ENCODE measurements at places on chromosomes 16 and 17. TPM values are rescaled to one million over a fixed set of nuclear protein-coding genes. Genes with fewer than 3 reads are reported as not detected.
A peak's percentile ranks its signal among the peaks of the same experiment; 100 is the strongest.

DNA sequence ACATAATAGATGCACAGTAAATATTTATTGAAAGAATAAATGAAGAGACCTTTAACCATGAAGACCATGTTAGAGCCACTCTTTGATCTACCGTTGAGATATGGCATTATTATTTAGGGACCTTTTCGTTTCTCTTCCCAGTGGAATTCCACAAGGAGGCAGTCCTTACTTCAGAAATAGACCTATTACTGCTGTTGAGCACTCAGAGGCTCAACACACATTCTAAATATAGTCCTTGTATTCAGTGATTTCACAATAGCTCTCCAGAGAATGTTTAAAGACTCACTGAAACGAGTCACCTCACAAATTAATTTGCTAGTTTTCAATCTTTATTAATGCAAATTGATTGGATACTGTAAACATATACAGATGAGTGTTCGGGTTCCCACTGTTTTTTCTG, 603.8 kb downstream of the CDH8 start:
- no peak for DNase-seq

DNA sequence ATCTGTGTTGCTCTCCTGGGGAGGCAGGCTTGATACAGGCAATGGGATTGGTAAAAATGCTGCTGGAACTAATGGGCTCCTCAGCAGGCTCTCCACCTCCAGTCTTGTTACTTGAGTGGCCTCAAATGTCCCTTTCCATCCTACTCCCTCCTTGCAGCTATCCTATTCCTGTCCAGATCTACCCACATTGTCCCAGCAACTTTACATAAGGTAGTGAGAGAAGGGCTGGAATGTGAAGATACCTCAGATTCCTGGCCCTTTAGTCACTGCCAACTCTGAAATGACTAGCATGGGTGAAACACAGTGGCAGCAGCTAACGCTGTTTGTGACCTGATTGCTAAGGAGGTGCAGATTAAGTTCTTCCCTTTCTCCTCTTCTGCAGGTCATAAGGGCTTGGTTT, 210.1 kb upstream of the HS3ST4 start:
- DNase-seq = no peak

- peak; percentile 89 for DNase-seq
These were observed 42.1 kb upstream of the BHLHA9 start for GRCh38 chr17:1227917-1228780.

GPR142 gene
- not detected for total RNA-seq

ATP6V0C gene
- total RNA-seq = 18.8 TPM

- DNase-seq = peak; percentile 100
These were observed at the start of gene ATMIN for GRCh38 chr16:81035398-81035974. Gene ATMIN, plus strand, starts transcription at chr16:81035842. Its CDS starts 29 bp downstream, at chr16:81035871.

SOX8 gene
- not detected for total RNA-seq

DNA sequence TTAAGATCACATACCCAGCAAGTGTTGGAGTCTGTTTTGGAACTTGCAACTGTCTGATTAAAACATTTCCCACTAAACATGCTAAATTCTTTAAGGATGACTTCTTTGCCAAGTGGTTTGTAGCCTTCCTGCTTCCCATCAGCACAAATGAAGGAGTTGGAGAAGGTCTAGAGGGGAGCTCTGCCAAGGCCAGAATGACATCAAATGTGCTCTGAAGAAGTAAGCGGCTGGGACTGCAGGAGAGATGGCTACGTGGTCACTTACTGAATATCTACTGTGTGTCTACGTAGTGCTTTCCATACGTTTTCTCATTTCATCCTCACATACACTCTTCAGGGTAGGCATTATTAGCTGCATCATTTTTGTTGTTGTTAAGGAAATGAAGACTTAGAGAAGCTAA, 135.7 kb upstream of the NLRP1 start:
- no peak for DNase-seq

DNA sequence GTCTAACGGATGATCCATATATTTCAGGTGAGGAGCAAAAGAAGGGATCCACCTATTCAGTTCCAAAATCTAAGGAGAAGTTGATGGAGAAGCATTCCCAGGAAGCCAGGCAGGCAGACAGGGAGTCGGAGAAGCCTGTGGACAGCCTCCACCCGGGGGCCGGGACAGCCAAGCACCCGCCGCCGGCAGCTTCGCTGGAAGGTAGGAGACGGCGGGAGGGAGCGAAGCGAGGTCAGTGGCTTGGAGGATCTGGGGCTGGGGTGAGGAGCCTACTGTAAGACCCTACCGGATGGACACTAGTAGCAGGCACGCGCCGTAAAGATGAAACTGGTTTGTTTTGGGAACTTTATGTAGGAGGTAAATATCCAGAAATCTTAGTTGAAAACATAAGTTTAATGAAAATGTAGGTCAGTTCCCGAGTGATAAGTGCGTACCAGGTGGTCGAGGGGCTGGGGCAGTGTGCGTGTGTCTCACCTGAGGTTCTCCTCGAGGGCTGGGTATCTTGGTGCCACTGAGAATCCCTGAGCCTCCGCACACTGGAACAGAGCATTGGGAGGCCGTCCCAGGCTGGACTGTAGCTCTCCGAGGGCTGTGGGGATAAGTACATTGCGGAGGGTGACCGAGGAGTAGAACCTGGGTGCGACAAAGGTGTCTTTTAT, 714 bp downstream of the SPATA33 start:
- DNase-seq = peak; percentile 91

OR2C1 gene
- not detected for total RNA-seq

ORC6 gene
- 2.7 TPM for total RNA-seq

DNA sequence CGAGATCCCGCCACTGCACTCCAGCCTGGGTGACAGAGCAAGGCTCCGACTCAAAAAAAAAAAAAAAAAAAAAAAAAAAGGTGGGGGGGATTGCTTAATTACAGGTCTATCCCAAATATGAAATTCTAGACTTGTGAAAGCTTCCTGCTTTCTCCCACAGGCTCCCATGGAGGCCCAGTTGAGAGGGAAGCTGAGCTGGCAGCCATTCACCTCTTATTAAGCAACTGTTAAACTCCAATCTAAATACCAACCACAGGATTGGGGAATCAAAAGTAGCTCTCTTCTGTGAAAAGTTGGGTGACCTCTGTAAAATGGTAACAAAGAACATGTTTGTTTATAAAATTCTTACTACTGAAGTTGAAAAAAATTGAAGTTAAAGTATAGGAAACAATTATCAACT, 45.8 kb upstream of the STAC2 start:
- DNase-seq = no peak

DNA sequence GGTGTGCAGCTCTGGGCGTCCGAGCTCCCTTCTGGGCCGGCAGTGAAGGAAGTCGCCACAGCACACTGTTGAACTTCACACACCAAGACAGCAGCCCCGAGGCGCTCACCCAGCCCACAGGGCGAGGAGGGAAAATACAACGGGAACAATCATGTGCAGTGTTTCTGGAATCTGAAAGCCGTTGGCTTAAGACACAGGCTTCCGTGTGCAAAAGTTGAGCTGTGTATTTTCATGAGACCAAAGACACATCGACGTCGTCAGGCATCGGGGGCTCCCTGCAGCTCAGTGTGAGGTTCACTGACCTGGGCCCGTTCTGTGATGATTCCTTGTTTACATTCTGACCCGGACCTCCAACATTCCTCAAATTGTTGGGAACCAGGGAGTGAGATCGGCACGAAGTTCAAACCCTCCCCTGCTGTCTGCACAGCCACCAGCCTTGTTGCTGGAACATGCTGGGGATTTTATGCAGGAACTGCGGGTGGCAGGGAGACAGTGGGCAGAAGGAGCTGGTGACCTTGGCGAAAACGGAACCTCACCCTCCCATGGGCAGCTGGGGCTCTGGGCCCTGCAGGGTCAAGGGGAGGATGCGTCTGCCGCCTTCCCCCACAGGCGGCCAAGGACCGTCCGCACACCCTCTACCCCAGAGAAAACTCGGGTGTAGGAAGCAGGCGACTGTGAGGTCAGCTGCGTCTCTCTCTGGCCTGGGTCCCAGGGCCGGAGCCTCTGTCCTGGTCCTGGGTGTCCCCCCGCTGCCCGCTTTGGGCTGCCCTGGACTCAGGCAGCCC, 72.2 kb downstream of the METRNL start:
- peak; percentile 81 for DNase-seq

DNA sequence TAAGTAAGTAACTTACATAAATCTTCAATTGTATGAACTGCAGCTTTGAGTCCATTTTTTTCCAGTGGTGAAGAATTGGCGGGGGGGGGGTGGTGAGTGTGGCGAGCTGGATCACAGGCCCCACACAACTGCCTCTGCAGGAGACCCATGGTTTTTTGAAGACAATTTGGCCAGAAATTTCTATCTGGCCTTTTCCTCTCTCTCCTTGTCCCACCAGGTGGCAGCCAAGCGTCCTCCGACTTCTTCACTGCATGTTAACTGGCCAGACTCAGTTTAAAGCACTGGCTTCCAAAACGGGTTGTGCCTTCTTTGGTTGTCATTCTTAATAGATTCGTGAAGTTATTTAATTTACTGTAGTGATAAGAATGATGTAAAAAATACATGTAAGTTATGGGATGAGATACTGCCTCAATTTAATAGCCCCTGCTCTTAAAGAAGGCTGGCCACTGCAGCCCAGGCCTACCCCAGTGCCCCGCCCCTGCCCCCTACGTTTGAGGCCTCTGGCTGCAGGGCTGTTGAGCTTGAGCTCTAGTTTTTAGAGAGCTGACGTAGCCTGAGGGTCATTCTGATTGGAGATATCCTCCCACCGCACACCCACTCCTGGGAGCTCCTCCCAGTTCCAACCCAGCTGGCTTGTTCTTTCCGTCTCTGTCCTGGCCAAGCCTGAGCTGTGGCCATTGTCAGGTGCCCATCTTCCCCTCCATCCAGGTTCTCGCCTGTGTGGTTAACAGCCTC, 36.4 kb downstream of the AKAP1 start:
- DNase-seq = no peak

DNA sequence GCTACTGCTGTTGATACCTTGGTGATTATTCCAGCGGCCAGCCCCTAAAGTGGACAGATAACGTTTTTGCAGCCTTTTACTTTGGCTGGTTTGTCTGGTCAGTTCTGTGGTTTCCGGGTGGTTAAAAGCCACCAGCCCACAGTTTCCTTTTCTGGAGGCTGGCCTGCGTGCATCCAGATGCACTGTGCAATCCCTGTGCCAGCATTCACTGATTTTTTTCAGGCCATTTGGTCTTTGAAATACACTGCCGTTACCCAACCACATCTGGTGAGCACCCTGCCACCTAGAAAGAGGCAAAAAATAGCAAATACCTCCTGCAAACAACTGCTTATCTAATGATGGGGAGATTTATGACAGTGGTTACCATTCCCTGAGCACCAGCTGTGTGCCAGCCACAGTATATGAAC, 797 bp downstream of the NUDT7 start:
- DNase-seq = no peak

DNA sequence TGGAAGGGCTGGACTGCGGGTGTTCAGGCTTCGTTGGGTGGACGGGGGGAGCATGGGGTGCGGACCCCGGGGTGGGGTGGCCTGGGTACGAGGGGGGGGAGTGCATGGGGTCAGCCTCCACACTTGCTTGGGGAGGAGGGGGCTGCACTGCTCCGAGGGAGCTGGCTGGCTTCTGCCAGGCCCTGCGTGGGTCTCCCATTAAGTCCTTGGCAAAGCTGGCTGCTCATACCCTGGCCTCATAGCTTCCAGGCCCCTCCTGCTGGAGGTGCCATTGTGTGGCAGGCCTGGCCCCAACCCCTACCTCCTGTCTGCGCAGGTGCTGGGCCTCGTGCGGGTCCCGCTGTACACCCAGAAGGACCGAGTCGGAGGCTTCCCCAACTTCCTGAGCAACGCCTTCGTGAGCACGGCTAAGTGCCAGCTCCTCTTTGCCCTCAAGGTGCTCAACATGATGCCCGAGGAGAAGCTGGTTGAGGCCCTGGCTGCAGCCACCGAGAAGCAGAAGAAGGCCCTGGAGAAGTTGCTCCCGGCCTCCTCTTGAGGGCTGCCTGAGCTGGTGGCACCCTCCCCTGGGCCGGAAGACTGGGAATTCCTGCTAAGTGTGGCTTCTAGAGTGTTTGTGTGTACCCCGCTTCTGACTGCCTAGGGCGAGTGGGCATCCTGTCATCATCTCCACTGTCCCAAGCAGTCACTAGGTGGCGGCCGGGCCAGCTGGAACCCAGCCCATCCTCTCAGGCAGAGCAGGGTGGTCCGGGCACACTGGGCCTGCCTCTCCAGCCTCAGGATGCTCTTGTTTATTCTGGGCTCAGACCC, 1.5 kb downstream of the NUDT16L1 start:
- peak; percentile 95 for DNase-seq

GRCh38 chr17:59160157-59161025, 4.8 kb downstream of the PRR11 start:
- no peak for DNase-seq

DNA sequence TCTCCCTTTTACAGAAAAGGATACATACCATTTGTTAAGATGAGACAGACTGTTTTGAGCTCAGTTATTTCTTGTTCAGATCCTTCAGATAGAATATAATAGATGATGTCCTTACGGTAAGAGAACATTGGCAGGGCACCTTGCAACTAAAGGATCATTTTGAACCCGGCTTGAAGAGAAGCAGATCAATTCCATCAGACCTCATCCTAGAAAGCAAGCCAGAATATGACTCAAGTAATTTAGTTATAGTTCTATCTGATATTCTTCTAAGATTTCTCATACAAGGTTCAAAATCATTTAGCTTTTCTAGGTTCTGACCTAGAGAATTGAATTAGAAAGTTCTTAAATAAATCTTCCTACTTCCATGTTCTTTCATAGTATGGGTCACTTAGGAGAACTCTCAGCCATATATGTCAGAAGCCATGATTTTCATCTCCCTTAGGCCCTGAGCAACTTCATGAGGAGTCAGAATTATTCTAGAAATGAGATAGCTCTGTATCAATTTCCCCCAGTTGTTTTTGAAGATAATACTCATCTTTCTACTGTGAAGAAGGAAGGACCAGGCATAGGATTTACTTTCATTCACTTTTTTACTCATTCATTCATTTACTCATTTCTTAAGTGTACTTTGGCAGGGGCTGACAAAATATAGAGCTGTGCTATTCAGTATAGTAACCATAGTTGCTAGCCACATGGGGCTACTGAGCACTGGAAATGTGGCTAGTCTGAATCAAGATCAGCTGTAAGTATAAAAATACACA, 2.5 kb upstream of the CMTM1 start:
- no peak for DNase-seq

SLC13A5 gene
- total RNA-seq = not detected

- no peak for DNase-seq
These were observed 128.1 kb downstream of the AIPL1 start for GRCh38 chr17:6306820-6307219.

DNA sequence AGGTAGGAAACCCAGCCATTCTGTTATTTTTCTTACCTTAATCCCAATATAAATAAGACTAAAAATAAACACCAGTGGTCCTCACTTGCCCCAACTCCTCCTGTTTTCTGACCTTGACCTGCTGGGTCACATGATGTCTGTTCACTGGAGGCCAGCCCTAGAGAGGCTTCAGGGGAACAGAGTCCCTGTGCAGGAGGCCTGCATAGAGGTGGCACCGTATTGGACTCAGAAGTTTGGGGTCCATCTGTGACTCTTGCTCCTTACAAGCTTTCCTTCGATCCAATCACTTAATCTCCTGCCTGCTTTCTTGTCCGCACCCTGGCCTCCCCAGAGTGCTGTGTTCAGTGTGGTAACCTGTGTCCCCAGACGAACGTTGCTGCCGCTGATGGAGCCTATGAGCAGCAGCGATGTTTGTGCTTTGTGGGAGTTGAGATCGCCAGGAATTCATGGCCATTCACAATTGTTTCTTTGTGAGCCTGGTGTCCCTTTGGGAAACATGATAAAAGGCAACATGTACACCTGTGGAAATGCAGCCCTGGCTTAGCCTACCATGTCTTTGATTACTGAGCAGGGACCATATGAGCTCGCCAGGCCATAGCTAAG, 4.7 kb downstream of the IGSF6 start:
- DNase-seq = no peak

GRCh38 chr16:2271848-2272461, 4.0 kb upstream of the RNPS1 start:
- DNase-seq = peak; percentile 59
